ENCODE measurements at places on chromosomes 6 and 20.

DNA sequence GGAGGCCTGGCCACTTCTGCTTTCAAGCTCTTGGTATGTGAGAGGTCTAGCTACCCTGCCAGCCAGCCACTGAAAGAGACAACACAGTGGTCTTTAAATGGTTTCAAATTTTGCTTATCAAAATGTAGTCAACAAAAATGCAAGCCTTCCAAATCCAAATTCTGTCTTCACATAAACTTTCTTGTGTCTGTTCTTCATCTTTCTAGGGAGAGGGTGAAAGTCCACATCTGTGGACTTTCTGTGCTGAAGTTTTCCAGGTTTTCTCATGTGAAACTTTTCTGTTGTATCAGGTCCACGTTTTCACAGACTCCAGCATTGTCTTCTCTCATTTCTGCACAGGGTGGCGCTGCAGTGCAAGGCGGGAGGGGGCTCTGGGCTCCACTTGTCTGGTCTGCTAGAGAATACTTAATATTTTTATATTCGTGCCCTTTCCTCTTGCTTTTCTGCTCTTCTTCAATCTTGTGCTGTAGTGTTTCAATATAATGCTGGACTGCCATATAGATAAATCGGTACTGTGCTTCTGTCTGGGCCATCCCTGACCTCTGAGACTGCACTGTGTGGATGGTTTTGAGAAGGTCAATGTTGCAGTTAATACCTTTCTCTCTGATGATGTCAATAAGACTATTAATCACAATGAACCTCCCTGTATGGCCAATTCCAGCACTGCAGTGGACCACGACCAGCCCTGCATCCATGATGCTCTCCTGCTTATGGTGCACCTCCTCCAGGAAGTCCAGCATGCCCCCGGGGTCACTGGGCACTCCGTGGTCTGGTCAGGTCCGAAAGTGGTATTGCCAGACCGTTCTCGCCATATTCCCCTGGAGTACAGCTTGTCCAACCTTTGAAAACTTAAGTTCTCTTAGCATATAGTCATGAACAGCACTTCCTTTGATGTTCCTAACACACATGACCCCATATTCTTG, 161.6 kb upstream of the TNFAIP3 start:
- peak; percentile 66 for DNase-seq

DNA sequence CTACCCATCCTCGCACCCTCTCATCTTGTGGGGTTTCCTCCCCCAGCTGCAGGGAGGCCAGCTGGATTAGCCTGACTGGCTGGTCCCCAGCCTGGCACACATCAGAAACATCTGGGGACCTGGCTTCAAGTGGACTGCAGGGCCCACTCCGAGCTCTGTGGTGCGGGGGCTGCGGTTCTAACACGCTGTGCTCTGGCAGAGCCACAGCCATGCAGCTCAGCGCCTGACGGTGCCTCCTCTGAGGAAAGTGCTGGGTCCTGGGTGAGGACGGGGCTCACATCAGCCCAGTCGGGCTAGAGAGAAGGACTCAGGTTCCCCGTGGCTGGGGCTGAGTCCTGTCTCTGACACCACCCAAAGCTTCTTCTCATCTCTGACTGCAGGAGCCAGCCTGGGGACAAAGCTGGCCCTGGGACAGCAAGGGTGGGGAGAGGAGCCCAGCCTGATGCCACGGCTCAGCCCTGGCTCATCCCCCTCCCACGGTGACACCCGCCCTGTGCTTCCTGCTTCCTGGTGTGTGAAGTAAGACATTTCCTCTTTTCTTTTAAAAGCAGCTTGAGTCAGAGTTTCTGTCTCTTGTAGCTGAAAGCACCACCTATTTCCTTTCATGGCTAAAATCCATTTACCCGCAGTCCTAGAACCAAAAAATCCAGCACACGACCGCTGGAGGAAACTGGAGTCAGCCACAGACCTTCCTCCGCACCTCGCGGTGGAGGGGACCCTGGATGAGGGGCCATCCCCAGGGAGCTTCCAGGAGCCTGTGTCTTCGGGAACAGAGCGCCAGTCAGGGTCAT, 127.4 kb upstream of the AFDN start:
- DNase-seq = peak; percentile 54

- no peak for DNase-seq
These were observed 85.2 kb downstream of the PRSS35 start for GRCh38 chr6:83597511-83597910.

GRCh38 chr20:2103461-2104153, 2.0 kb downstream of the STK35 start:
- no peak for DNase-seq

DNA sequence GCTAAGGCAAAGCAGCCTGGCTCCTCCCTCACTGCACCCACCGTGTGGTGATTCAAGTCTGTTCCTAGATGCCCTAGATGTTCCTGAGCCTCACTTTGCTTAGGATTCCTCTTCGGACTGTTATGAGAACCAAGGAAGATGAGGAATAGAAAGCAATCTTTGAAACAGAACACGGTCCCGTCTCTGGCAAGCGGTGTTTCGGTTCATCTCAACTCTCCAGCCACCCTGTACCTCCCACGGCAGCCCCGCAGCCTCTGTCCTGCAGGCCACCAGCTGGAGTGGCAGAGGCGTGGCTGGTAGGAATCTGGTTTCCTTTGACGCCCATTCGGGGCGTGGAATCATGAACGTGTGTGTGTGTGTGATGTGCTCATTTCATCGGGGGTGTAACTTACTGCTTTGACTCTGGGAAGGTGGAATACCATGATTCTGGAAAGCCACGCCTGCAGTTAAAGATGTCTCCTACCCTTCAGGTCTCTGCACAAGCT, 21.3 kb downstream of the PDE10A start:
- no peak for DNase-seq

- no peak for DNase-seq
These were observed 11.7 kb downstream of the OSER1 start for GRCh38 chr20:44198872-44199271.

DNA sequence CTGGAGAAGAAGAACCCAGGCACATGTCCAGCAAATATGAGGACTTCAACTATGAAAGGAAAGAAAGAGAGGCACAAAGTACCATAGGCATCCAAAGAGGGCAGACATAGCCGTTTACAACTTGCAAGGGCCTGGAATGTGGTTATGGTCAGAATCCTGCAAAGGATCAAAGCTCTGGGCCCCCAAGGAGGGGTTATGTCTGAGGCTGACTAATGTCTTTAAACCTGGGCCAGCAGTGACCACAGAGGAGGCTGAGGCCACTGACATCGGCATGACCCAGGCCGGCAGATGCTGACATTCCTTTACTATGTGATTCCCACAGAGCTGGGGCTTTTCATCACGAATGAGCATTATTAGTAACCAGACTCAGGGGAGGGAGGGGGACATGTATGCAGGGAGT, 861.1 kb downstream of the DHX35 start:
- no peak for DNase-seq

- no peak for DNase-seq
These were observed 131.2 kb downstream of the KLHL32 start for GRCh38 chr6:97055743-97056142.

DNA sequence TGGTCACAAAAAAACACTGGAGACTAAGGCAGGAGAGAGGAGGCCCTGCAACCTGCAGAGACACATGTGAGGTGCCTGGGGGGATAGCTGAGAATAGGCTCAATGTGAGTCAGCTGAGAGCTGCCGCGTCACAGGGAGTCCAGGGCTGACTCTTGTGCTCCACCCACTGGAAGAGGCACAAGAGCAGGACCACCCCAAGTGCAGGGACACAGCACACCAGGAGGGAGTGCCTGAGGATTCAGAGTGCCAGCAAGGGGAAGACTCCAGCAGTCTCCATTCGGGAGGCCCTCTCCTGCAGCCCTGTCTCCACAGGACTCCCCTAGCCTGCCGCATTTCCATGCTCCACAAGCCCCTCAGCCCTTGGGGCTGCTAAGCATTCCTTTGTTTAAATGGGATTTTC, 105.5 kb downstream of the HUS1B start:
- peak; percentile 22 for DNase-seq

DNA sequence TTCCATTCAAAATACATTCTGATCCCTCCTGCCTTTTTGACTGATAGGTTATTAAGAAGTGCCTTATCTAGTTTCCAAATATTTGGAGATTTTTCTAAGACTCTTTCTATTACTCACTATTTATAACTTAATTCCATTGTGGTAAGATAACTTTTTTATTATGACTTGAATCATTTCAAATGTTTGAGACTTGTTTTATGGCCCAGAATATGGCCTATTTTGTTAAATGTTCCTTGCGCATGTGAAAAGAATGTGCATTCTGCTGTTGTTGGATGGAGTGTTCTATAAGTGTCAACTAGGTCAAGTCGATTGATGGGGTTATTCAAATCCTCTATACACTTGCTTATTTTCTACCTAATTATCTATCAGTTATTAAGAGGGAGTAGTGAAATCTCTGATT, 13.1 kb upstream of the TCP11 start:
- no peak for DNase-seq

- no peak for DNase-seq
These were observed 203.3 kb downstream of the BCAS1 start for GRCh38 chr20:53866794-53867740.

- DNase-seq = no peak
These were observed 3.3 kb downstream of the KCNS1 start for GRCh38 chr20:45097485-45098102.

GRCh38 chr6:107965746-107966145, 7.7 kb upstream of the SEC63 start:
- DNase-seq = no peak

- DNase-seq = no peak
These were observed 256.5 kb upstream of the SUPT3H start for GRCh38 chr6:45634231-45634630.

GRCh38 chr6:16476861-16477260, 238.5 kb downstream of the GMPR start:
- no peak for DNase-seq

All from stimulated activated CD4-positive, alpha-beta T cell treated with anti-CD3 and anti-CD28 coated beads, Interleukin-12 subunit alpha, Interleukin-12 subunit beta, amount 100 ng/mL, for 24 hours (primary cell).